ENCODE measurements at places on chromosomes 12 and 14.

GRCh38 chr14:83575301-83575700, 1954.6 kb upstream of the FLRT2 start:
- no peak for DNase-seq

DNA sequence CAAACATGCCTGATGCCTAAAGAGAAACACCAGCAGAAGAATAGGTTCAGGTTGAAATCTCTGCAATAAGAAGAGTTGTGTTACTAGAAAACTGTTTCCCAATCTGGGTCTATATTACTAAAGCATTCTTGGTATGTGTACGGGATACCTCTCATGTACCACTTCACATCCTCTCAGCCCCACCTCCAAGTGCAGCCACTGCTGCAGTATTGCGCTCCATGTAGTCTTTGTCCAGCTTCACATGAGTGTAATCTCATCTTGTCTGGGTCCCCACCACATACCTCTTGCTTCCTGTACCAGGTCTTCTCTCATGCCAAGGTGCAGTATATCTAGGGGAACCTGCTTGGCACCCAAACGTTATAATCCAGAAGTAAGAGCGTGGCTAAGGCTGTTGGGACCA, 187.5 kb upstream of the EEA1 start:
- no peak for DNase-seq

- DNase-seq, result no peak
Observed at GRCh38 chr12:89965993-89966392, 257.4 kb upstream of the ATP2B1 start.

GRCh38 chr12:49323524-49324097, 556 bp downstream of the TROAP start:
- DNase-seq, result no peak

- no peak for DNase-seq
Observed at GRCh38 chr14:88322504-88323085, 474 bp downstream of the KCNK10 start.

Data from activated T-cell treated with anti-CD3 and anti-CD28 coated beads, Interleukin-2, amount 50 U/mL, for 1 hour (primary cell).